ENCODE measurements at places on chromosomes 1 and 21.

GRCh38 chr1:89737985-89738510 lies 82.8 kb upstream of the LRRC8D start:
- DNase-seq: no peak

- DNase-seq: no peak
These were observed 46.7 kb upstream of the HAO2 start for GRCh38 chr1:119321666-119322419.

DNA sequence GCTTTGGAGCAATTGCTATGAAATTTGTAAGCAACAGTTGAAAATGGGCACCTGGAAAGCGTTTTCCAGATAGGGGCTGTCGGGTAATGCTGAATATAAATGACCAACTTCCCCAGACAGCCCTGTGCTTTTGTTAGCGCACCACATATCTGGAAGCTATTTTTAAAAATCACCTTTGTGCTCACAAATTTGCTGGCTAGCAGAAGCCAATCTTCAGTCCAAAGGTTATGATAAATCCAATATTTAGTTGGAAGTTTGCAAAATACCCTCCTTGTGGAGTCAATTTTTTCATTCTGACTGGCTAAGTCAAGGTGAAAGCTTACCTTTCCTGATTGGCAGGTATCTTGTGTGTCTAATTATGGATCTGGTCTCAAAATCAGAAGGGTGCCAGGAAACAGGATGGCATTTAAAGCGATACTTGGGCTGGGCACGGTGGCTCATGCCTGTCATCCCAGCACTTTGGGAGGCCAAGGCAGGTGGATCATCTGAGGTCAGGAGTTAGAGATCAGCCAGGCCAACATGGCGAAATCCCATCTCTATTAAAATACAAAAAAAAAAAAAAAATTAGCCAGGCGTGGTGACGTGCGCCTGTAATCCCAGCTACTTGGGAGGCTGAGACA lies 124.1 kb upstream of the AJAP1 start:
- no peak for DNase-seq

GRCh38 chr1:205592443-205593003 lies 39.3 kb downstream of the ELK4 start:
- no peak for DNase-seq

DNA sequence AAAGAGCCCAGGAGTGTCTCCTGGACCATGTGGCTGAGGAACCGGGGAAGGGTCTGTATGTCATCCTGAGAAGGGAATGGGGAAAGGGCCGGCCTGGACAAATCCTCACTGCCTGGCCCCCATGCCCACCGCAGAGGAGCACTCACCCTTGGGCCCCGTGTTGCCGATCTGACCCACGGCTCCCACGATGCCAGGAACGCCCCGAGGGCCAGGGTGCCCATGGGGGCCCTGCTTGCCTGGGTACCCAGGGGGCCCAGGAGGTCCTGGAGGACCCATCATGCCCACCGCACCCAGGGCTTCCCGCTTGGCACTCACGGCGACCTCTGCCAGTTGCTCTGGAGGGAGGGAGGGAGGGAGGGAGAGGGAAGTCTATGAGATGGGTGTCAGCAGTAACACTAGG lies 14.6 kb downstream of the COL9A2 start:
- DNase-seq: no peak

DNA sequence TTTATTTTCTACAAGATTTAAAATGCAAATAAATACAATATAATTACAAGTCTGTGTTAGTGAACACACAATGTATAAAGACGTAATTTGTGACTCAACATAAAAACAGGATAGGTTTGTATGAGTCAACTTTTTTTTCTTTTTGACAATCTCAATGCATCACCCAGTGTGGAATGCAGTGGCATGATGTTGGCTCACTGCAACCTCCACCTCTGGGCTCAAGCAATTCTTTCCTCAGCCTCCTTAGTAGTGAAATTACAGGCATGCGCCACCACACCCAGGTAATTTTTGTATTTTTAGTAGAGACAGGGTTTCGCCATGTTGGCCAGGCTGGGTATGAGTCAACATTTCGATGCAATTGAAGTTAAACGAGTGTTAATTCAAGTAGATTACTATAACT lies 5.9 kb upstream of the SPRR2E start:
- no peak for DNase-seq

- no peak for DNase-seq
These were observed 48.2 kb upstream of the POU3F1 start for GRCh38 chr1:38094711-38095290.

DNA sequence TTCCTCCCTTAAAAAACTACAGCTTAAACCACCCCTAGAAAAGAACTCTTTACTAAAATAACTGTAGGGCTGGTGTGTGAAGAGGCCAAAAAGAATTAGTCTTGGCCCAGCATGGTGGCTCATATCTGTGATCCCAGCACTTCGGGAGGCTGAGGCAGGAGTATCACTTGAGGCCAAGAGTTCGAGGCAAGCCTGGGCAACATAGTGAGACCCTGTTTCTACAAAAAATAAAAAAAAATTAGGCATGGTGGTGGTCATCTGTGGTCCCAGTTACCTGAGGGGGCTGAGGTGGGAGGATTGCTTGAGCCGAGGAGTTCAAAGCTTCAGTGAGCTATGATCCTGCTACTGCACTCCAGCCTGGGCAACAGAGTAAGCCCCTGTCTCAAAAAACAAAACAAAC lies 44.9 kb downstream of the BCAR3 start:
- no peak for DNase-seq

DNA sequence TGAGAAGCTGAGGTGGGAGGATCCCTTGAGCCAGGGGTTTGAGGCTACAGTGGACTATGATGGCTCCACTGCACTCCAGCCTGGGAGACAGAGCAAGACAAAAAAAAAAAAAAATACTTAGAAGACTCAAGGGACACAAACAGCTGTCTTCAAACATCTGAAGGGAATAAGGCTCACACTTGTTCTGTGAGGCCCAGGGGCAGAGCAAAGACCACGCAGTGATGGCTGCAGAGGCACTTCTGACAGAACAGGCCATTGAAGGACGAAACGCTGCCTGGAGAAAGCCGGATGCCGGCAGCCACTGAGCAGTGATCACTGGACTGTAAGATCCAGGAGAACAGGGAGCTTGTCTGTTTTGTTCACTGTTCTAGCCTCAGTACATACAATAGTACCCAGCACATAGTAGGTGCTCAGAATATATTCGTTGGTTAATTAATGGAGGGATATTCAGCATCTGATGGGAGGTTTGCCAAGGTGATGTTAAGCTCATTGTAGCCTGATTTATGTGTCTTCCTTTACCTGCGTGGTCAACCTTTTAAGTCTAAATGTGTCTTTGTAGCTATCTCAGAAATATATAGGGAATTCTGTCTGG lies 12.1 kb upstream of the NDC1 start:
- no peak for DNase-seq

DNA sequence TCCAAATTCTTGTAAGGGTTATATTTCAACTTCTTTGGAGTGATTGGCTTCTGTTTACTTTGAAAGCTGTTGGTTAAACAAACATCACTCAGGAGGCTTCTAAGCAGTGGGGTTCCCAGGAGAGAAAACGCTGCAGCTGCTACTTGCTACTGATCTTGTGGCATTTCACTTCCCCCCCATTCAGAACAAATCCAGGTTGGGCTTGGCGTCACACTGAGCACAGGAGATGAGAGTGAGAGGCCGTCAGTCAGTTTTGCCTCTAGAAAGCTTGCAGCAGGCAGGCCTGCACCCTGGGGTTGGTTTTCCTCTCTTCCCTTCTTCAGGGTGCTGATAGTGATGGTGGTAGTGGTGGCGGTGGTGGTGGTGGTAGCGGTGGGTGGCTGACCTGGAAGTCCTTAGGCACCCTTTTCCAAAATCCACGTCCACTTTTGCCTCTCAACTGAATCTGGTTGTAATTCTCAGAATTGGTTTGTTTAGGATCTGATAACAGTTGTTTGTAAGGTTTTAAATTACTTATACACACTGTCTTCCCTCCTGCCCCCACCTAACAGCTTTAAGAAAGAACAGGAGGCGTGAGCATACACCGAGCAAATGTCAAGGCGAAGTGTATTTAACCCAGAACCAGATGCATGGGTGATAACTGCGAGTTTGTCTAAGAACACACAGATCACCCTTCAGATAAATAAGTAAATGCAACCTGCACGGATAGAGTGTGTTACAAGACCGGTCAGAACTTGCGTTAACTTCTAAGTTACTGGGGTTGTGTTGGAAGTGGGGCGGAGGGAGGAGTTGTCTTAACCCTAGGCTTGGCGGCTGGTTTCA lies 3.2 kb upstream of the PROX1 start:
- DNase-seq: no peak

GRCh38 chr1:22916471-22916820 lies 56.2 kb downstream of the LACTBL1 start:
- no peak for DNase-seq

DNA sequence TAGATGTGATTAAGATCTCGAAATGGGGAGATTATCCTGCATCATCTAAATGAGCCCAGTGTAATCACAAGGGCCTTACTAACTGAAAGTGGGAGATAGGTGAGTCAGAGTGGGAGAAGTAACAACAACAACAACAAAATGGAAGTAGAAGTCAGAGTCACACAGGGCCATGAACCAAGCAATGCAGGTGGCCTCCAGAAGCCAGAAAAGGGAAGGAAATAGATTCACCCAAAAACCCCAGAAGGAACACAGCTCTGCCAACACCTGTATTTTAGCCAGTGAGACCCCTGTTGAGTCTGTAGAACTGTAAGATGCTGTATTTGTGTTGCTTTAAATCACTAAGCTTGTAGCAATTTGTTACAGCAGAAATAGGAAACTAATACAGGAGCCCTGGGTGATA lies 4.1 kb downstream of the TAGLN2 start:
- no peak for DNase-seq

DNA sequence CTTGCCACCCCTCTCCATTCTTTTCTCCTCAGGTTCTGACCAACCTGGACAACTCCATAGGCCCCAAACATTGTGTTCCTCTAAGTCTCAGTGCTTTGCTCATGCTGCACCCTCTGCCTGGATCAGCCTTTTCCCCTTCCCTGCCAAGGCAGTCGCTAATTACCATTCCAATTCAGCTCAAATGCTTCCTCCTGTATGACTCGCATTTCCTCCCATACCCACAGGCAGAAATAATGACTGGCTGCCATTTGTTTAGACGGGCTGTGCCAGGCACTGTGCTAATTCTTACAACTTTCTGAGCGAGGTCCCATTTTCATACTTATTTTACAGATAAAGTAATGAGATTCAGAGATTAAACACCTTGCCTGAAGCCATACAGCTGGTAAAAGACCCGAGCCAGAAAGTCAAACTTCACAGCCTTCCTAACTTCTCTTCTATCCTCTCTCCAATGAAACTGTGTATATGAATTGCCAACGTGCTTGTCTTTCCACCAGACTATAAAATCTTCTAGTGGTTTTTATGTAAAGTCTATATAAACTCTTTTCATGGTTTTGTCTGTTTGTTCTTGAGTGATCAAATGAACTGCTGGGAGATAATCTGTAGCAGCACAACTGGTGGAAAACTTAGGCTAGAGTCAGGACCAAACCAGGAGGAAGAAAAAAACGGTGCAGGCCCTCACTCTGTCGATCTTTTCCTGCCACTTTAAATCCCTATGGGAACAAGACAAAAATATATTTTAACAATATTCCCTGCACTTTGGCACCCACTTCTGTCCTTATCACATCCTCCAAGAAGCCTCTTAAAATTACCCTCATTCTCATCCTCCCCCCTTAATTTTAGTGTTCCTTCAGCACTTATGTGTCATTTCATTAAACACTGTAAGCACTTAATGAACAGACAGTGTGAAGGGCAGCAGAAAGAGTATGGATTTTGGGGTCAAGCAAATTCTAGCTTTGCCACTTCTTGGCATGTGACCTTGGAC lies 33.7 kb downstream of the RAB3B start:
- no peak for DNase-seq

- no peak for DNase-seq
These were observed 50.3 kb downstream of the MYSM1 start for GRCh38 chr1:58649555-58649954.

DNA sequence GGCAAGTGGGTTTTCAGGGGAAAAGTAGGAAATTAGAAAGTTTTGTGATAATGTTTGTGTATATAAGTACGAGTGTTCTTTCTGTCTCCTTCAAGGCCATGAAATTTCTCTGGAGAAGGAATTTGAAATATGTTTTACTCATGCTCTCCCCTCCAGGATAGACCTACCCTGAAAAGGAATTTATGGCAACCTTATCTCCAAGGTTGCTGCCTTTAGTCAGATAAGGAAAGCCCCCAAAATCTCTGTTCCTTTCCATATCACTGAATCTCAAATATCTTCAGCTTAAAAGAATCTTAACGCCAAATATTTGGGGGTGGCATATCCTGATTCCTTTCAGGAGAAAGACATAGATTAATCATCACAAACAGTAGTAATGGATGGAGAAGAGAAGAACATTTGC lies 499 bp upstream of the C4BPB start:
- no peak for DNase-seq

GRCh38 chr1:67748630-67749029 lies 63.6 kb downstream of the GADD45A start:
- peak; percentile 82 for DNase-seq

GRCh38 chr1:226424221-226425003 lies 16.5 kb upstream of the PARP1 start:
- DNase-seq: peak; percentile 41

GRCh38 chr1:51284487-51284954 lies 45.8 kb downstream of the TTC39A start:
- no peak for DNase-seq

- DNase-seq: no peak
These were observed 14.3 kb downstream of the ZNF670 start for GRCh38 chr1:247064304-247064703.

DNA sequence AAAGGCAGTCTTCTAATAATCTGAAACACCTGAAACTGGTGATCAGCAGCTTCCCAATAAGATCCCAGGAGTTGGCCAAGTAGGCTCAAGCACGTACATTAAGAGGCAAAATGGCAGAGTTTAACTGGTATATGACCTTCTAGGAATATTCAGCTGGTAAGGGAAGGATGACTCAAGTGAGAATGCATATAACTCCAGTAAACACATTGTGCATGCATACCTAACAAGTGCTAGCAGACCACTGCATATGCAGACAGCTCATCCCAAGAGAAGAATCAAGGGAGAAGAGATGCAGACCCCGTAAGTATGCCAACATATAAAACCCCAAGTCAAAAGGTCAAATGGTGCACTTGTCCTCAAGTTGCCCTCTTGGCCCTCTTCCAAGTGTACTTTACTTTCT lies 73.0 kb upstream of the ZRANB2 start:
- DNase-seq: no peak

DNA sequence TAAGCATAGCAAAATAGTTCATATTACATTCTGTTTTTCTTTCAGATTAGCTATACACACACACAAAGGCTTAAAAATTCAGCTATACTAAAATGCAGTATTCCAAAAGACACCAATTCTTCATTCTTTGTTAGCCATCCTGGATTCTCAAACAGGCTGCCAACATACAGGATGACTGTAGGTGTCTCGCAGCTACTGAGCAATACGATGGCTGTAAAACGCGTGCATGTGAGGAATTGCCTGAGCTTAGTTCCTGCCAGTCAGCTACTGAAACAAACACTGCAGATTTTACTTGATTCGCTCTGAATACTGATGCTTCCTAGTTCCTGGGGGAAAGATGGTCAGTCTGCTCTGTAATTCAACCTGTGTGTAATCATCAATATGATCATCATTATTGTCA lies 24.7 kb upstream of the HMGN1 start:
- DNase-seq: peak; percentile 50

GRCh38 chr1:161314201-161314981 lies at the start of gene SDHC:
SDHC (plus strand) TSS chr1:161314381; CDS start chr1:161314406, 25 bp downstream.
- peak; percentile 96 for DNase-seq

Data from foreskin fibroblast (primary cell).